Activated CD4-positive, alpha-beta memory T cell treated with anti-CD3 and anti-CD28 coated beads for 36 hours (primary cell): ENCODE measurements at places on chromosomes 2 and 18.

DNA sequence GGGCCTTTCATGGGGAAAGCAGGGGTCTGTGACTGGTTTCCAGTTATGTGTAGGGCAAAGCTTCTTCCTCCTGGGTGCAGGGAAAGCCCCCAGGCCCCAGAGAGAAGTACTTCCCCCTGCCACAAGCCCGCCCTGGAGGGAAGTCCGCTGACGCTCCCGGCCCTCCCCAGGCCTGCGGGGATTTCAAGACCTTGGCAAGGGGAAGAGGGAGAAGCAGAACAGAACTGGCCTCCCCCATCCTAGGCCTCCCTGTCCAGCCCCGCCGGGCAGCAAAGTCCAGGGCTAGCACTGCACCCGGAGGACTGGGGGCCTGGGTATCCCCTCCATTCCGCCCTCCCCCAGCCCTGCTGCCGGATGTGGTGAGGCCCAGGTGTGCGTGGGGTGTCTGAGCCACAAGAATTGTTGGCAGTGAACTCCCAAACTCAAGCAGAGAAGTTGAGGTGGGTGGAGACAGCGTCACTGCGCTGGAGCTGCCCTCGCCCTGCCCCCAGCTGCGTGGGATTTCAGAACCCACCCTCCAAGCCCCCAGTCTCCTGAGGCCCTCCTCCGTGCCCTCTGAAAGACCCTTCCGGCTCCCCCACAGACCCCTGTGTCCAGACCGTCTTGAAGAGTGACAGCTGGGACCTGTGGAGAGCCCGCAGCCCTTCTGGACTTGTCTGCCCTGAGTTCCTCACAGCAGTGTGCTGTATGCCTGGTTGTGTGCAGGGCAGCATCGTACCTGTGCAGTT, 1.1 kb upstream of the DUSP2 start:
- peak; percentile 96 for DNase-seq

- no peak for DNase-seq
Measured at GRCh38 chr2:111678651-111679050, 205.3 kb downstream of the ANAPC1 start.

- no peak for DNase-seq
Measured at GRCh38 chr2:207640160-207640559, 15.0 kb upstream of the METTL21A start.

- DNase-seq: peak; percentile 86
Measured at GRCh38 chr2:28624793-28625701, 126.6 kb upstream of the PPP1CB start.

- DNase-seq: peak; percentile 88
Measured at GRCh38 chr2:11129598-11130449, 25.4 kb upstream of the SLC66A3 start.

DNA sequence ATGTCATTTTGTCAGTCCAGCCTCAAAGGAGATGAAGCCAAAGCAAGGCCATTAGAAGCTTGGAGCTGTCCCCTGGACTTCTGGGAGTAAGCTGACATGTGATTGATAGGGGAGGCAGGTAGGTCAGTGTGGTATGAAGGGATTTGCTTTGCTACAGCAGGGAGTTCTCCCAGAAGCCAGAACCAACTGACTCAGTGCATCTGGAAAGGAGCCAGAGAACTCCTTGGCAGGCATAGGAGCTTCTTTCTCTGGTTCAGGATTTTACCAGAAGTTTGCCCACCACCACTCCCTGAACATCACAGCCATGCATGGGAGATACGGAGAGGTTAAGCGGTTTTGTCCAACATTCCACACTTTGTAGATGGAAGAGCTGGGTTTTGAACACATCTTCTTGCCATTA, 24.5 kb upstream of the KCNE4 start:
- DNase-seq: no peak

DNA sequence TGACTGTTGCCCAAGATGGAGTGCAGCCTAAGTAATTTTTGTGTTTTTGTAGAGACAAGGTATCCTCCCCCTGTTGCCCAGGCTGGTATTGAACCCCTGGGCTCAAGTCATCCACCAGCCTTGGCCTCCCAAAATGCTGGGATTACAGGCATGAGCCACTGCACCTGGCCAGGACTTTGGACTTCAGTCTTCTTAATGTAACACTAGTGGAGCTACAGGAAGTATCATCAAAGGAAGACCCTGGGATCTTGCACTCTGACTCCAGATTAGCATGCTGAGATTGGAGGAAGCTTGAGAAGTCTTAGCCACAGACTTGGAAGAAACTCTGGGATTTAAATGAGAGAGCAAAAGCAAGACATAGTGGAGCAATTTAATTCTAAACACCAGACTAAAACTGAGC, 37.8 kb upstream of the RNF125 start:
- DNase-seq: no peak

GRCh38 chr18:4641771-4642368, 186.8 kb upstream of the DLGAP1 start:
- no peak for DNase-seq

GRCh38 chr2:201070948-201071478, 458 bp downstream of the HYCC2 start:
- DNase-seq: no peak
